CD4-positive, alpha-beta memory T cell (primary cell): ENCODE measurements at places on chromosomes 7 and 10. TPM values are rescaled to one million over a fixed set of nuclear protein-coding genes. Genes with fewer than 3 reads are reported as not detected.

DNA sequence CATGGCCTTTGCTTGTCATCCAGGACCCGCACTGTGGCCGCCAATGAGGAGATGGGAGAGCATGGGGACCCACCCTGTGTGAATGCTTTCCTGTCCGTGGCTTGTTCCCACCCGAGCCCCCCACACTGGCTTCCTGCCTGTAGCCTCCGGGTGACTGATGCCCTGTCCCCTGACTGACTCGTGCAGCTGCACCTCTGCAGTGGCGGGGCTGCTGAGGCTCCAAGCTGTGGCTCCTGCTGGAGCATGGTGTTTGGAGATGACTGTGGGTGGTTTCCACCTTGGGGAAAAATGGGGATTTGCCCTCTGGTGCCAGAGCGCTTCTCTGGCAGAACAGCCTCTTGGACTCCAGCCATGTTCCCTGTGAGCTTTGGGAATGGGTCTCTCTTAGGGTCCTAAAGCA, 2.1 kb downstream of the CAMK1D start:
- no peak for DNase-seq

DNA sequence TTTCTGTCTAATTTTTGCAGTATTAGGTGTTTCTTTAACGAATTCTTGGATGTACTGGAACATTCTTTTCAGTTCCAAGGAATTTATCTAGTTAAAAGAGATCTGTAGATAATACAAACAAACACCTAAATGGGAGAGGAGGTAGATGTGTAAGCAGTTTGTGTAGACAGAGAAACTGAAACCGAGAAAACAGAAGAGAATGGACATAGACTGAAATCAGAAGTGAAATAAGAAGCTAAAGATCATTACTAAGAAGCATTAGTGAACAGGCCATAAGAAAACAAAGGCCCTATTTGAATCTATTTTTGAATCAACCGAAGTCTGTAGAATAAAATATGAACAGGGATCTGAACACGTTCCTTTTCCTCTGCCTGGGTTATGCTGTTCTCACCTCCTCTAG, 26.5 kb upstream of the TMEM229A start:
- DNase-seq = no peak

- DNase-seq = no peak
Observed at GRCh38 chr7:130363026-130363847, 17.1 kb upstream of the CPA1 start.

DNA sequence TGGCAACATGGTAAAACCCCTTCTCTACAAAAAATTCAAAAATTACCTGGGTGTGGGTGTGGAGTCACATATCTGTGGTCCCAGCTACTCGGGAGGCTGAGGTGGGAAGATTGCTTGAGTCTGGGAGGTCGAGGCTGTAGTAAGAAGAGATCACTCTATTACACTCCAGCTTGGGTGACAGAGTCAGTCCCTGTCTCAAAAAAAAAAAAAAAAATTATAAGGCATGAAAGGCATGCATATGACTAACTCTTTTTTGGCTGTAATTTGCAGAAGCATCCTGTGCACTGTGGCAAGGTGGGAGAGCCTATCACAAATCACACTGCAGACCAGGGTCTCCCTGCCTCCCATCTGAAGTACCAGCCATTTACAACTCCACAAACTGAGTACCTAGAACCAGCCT, 14.1 kb upstream of the MYPN start:
- no peak for DNase-seq

GRCh38 chr7:144997512-144997911, 161.7 kb upstream of the TPK1 start:
- DNase-seq = no peak

DNA sequence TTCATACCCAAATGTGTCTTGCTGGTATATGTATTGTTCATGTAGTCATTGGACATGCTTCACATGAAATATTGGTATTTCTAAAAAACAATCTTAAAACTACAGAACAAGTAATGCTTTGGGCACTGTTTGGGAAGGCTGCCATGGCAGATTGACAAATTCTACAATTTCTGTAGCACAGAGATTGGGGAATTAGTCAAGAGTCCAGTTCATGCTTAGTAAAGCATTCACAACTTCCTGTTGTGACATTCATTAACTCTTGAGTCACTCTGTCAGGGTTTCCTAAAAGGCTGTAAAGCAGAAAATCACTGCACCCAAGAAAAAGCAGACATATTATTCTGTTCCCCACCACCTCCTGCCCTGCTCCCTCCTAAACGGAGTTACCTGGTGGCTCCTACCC, 398.9 kb downstream of the PHTF2 start:
- DNase-seq = no peak

- no peak for DNase-seq
Observed at GRCh38 chr10:62270020-62270419, 1.4 kb upstream of the RTKN2 start.

Gene FKBP6
- not detected for total RNA-seq

DNA sequence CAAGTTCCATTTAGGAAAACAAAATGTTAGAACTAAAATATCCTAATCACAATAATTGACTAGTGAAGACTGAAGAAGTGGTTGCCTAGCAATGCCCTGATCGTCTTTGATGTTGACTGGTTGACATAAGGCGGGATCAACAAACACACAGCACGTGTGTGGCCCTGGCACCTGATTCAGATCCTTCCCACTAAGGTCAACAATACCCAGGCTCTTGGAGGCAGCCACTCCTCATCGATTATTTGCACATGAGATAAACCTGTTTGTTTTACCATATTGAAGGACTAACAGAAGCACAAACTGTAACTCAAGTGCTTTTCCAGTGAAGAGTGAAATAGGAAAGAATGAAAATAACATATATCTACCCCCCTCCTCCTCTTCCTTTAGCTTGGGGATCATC, 15.6 kb downstream of the FANK1 start:
- DNase-seq = no peak

DNA sequence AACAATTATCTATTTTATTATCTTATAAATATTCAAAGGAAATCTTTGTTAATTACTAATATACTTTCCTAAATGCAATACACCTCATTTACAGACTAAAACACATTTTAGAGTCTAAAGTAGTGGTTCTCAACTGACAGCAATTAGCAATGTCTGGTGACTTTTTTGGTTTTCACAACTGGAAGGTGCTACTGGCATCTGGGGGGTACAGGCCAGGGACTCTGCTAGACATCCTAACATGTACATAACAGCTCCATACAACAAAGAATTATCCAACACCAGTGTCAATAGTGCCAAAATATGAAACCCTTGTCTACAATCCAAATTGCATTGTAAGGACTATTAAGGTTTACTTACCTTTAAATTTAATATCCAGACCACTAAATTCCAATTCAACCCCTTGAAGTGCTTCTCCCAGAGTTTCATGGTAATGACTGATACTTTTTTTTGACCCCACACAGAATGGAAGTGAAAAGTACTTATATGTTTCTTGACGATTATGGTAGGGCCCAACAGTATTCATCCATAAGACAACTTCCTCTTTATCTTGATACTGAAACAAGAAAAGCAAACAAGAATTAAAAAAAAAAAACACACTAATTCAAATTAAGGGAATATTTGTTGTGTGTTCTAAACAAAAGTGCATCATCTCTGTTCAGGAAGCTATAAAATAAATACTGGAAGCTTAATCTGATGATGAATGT, 10.4 kb downstream of the TM9SF3 start:
- no peak for DNase-seq

GRCh38 chr7:1697499-1698125, 27.5 kb downstream of the ELFN1 start:
- no peak for DNase-seq

DNA sequence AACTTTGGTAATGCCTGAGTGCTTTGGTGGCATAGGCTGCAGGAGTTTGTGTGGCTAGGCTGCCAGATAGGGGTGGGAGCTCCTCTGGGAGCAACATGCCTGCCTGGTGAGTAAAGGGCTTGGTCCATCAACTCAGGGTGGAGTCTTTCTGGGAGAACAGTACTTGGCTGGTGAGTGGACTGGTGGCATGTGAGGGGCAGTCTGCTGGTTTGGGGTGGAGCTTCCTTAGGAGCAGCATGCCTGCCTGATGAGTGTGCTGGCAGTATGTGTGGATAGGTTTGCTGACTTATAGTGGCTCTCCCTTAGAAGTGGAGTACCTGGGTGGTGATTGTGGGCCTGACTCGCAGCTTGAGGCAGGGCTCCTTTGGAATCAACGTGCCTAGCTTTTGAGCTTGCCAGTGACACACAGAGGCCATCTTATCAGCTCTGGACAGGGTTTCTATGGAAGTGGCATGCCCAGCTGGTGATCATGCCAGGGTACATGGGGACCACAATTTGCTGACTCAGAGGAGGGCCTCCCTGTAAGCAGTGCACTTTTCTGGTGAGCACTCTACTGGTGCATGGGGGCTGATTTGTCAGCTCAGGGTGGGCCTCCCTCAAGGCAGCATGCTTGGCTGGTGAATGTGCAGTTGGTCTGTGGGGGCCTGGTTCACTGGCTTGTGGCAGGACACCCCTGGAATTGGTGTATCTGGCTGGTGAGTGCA, 35.0 kb upstream of the SRI start:
- DNase-seq = no peak

DNA sequence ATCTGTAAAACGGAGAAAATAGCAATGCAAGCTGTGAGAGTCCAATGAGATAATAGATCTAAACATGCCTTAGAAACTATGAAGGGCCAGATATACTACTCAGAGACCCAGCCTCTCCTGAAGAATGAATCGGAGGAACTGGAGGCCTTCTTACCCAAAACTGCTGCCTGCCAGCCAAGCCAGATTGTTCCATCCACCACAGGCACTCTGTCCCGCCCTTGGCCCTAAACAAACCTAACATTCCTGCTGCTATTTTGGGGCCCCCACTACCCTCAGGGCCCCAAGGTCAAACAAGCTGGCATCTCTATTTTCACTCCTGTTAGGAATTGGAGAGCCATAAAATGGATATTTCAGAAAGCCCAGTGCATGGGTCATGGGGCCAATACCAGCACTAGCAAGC, 48.0 kb upstream of the HMX3 start:
- DNase-seq = no peak

Gene C10orf67
- not detected for total RNA-seq

Gene MACROH2A2
- 4.8 TPM for total RNA-seq

Gene AKR1C2
- not detected for total RNA-seq

- no peak for DNase-seq
Observed at GRCh38 chr7:130369110-130369711, 11.1 kb upstream of the CPA1 start.

GRCh38 chr7:42605406-42606192, 306.3 kb downstream of the C7orf25 start:
- no peak for DNase-seq

DNA sequence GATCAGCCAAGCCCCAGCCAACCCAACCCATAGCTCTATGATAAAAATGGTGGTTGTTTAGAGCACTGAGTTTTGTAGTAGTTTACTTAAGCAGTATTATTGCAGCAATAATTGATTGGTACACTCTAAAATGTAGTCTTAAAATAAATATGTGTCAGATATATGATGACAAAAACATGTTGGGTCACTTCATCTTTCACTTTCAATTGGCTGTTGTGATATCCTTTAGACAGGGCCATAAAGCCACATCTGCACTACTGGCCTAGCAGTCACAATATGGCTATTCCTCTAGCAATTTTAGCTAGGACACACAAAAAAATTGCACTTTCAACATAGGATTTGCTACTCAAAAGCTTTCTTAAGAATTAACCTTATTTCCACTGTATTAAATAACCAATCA, 5.9 kb upstream of the CAV1 start:
- no peak for DNase-seq

DNA sequence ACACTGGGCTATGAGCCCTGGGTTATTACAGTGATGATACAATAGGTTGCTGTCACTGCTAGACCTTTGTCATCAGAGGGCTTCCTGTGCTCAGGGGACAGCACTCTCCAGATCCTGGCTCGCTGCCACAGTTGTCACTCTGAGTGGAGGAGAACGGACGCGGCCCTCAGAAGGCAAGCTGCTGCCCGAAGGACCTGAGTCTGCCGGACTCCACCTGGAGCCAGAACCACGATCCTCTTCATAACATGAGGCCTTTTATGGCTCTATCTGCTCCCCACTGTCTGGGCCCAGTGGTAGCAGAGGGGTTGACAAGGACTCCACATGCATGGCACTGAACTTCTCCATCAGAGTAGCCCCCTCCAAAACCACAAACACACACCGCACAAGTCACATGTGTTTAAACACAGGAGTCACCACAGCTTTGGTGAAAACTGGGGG, 94.7 kb upstream of the EFCAB10 start:
- DNase-seq = peak; percentile 55
